ENCODE measurements at places on chromosomes 7 and 10.

DNA sequence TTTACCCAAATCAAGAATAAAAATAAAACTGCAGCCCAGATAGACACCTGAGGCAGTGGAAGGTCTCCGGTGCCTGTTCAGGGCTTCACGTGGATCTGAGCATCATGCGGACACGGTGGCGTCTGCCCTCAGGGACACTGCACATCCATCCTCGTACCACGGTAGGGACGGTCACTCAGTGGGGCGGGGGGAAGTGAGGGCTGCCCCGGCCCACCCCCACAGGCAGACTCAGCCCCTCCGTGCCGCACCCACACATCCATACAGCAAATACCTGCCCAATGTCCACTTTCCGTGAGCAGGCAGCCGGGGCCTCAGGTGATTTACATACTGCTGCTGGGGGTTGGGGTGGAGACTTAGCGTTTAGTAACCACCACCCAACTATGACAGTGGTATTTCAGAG is 207.8 kb downstream of the DIP2C start:
- DNase-seq = no peak

DNA sequence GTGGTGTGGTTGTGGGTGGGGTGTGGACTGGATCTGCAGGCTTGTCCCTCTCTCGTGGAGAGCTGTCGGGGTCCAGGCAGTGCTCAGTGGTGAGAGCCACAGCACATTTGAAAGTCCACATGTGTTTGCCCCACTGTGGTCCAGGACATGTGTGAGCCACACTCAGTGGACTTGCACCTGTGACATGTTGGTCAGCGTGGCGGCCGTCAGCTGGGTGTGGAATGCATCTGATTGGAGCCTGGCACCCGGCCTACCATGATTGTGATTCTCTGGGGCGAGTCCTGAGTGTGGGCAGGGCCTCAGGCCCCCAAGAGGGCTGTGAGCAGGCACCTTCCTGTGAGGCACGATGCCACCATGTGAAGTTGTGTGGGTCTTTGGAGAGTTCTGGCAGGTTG is 77.9 kb downstream of the DNAJB6 start:
- no peak for DNase-seq

GRCh38 chr7:36048141-36048901 is 104.7 kb upstream of the EEPD1 start:
- DNase-seq = peak; percentile 75

- DNase-seq = peak; percentile 51
Measured at GRCh38 chr7:150357270-150357669, 11.4 kb upstream of the REPIN1 start.

DNA sequence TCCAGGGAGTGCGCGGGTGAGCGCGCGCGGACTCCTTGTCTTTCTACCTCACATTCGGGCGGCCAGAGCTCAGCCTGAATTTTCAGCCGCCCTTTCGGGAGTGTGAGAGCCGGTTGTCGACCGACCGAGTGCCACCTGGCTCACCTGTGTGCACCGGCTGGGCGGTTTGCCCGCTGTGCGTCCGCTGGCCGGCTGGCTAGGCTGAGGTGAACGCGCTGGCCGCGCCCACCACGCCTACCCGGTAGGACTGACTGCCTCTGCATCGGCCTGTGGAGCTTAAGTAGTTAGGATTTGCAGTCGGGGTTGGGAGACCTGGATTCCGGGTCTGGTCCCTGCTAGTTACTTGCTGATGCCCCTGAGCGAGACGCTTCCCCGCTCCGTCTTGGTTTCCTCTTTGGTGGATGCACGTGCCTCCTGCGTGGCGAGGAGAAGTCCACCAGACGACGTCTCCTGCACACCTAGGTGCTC is 553 bp downstream of the TSPAN15 start:
- peak; percentile 72 for DNase-seq

DNA sequence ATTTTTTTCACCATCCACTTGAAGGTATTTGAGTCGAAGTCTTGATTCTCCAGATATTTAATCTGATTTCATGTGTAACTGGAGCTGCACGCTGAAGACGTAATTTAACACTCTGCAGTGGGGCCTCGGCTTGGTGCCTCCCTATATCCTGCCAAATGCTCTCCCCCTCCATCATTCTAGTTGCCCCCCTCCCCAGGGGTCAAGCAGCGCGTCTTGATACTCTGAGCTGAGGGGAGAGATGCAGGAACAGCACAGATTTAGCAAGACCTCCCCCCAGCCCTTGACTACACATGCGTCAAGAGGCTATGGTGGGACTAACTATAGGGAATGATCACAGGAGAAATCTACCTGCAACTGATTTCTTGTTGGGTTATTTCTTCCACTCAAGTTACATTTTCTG is 85.8 kb downstream of the PRPF18 start:
- DNase-seq = peak; percentile 26

GRCh38 chr10:70296406-70296899 is 12.6 kb upstream of the NPFFR1 start:
- peak; percentile 95 for DNase-seq

DNA sequence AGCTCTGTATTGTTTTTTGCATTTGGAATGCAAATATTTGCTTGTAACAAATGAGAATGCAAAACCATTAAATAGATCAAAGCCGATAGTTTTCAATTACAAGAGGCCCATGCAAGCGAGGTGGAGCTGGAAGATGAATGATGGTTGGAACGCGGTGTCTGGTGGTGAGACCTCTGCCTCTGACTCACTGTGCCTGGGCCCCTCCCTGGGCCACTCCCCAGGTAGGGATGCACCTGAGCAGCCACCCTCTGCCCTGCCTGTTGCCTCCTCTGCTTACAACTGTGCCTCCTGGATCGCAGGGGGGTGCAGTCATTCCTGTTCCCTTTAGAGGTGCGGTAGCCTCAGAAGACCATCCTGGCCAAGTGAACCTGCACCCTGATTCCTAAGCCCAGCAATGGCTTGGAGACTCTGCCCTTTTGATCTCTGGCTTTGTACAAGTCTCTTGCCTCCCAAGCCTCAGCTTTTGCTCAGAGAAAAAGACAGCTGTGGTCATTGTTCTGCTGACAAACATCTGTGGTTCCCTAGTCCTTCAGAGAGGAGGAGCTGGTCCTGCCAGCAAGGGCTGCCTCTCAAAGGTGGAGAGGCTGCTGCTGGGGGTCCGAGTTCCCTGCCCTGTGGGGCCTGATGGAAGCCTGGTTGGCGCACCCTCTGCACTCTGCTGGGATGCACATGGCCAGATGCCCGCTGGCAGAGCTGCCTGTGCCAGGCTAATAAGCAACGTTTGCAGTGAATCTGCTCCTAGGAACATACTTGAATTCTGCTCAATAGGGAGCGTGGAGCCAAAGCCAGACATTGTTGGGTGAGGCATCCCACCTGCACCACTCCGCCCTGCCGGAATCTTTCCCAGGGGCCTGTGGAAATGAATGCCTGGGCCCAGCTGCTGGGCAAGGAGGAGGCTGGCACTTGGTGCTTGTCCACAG is 126.3 kb upstream of the TCERG1L start:
- no peak for DNase-seq

DNA sequence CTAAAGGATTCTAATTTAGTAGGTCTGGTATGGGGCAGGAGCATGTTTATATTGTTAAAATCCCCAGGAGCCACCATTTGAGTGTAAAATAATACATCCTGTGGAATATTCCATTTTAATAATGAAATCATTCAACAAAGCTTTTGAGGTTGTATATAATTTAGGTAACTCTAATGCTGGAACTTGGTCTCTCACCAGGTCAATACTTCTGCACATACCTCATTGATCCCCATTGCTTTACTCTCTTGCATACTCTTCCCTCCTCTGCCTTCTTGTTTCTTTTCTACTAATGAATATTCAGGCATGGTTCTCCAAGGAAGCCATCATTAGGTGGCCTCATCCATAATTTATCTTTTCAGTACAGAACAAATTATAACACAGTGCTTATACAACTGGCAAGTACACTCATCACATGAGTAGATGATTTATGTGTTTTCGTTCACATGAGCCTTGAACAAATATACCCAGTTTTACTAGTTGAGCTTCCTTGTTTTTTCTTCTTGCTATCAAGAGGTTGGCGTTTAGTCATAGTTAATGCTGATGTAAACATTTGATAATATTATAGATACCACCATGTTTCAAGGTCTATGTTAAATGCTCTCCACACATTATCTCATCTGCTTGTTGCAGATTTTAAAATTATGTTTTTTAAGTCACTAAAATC is 7.2 kb downstream of the PALS2 start:
- no peak for DNase-seq

Data from sigmoid colon (tissue), 7 donors.